Stromal cell of bone marrow (primary cell): ENCODE measurements at places on chromosomes 5 and 9.

- DNase-seq, result no peak
Observed at GRCh38 chr5:5752844-5753243, 330.4 kb downstream of the ICE1 start.

DNA sequence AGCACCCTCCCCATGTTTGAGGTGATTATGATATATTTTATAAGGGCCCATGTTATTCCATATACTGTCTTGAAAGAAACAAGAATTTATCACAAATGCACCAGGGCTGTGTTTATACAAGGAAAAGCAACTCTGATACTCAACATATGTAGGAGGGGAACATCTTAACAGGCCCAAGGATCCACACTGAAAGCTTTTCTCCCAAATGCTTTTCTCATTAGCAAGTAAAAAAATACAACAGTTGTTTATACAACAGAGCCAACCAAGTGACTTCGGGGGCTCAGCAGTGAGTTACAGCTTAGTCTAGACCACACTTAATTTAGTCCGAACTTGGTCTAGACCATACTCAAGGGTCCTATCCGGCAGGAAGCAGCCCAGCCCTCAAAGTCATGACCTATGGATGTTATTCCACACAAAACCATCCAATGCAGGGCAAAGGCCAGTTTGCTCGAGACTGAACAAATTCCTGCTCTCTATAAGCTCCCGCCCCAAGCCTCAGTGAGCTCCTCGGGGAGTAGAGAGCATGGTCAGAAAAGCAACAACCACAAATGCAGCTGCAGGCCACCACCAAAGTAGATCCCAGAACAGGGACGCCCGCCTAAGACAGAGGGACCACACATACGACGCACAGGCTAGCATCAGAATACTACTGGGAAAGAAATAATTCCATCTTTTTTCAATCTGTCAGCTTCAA, 6.8 kb downstream of the GZMK start:
- DNase-seq, result no peak

- DNase-seq, result no peak
Observed at GRCh38 chr9:98523231-98523901, 185.4 kb downstream of the GABBR2 start.

DNA sequence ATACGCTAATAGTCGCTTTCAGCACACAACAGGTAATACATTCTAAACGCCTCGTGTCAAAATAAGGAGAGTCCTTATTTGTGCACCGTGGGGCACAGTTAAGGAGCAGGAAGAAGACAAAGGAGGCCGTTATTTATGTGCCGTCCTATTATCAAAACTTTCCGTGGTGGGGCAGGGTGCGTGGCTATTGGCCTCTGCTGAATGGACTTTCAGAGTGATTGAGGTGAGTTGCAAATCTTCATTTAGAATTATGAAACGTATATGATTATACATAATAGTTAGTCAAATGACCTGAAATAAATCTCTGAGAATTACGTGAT, 833 bp downstream of the C5orf24 start:
- DNase-seq, result no peak

- no peak for DNase-seq
Observed at GRCh38 chr9:78472111-78472510, 175.2 kb downstream of the PSAT1 start.

DNA sequence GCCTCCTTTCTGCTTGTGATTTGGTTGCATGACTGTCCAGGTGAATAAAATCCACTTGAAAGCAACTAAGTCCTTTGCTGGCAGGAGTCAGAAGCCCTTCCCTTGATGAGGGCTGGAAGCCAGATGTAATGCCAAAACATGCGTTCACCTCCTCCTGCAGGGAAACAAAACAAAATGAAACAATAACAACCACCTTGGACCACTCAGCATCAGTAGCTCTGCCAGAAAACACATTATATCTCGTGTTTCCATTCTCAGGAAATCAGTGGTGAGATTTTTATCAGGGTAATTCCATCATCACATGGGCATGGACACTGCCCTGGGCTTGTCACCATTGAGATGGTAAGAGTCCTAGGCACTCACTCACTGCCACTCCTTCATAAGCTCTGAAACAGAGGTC, 350.3 kb upstream of the ACTBL2 start:
- no peak for DNase-seq

DNA sequence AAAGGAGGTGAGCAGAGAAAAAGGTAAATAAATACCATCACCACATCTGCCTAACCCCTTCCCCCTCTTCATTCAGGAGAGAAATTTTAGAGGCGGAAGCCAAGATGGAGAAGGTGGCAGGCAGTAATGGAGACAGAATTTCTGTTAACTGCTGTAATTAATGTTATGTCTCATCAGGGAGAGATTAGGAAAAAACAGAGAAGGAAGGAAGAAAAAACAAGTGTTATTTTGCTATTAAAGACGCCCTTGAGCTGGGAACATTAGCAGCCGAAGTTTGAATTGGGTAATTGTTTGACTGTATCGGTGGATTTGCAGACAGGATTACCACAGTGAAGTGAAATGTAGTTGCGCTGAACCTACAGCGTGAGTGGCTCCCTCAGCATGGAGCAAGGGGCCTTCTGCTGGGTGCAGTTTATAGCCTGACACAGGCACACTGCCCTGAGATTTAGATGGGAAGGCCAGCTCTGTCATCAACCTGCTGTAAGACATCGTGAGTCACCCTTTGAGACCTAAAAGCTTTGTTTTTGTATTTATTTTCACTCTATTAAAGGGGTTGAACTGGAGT, 136.3 kb downstream of the ASTN2 start:
- DNase-seq, result no peak

DNA sequence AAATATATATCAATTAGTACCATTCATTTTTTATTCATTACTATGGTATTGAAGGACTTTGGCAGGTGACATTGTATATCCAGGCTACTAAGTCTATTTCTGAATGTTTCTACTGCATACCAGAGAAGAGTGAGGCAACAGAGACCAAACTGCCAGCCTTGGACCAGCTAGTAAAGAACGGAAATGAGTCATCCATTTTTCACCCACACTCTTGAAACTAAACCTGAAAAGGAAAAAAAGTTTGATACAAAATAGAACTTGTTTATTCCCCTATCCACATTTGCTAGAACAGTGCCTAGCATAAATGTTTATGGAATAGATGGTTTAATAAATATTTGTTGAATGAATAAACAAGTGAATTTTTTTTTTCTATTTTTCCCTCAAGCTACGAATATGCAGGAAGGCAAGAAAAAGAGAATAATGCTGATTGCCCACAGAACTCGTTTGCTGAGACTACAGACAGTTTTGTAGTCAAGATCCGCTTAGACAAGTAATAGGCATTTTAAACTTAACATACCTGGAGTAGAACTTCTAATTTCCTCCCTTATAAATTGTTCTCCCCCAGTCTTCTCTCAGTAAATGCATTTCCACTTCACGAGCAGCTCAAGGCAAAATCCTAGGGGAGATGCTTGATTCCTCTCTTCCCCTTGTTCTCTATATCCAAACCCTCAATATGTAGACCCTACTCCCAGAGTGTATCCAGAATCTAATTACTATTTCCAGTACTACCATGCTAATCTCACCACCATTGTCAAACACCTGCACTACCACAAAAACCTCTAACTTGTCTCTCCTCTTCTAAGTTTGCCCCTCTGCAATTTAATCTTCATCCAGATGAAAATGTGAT, 146.2 kb upstream of the RASA1 start:
- peak; percentile 74 for DNase-seq

DNA sequence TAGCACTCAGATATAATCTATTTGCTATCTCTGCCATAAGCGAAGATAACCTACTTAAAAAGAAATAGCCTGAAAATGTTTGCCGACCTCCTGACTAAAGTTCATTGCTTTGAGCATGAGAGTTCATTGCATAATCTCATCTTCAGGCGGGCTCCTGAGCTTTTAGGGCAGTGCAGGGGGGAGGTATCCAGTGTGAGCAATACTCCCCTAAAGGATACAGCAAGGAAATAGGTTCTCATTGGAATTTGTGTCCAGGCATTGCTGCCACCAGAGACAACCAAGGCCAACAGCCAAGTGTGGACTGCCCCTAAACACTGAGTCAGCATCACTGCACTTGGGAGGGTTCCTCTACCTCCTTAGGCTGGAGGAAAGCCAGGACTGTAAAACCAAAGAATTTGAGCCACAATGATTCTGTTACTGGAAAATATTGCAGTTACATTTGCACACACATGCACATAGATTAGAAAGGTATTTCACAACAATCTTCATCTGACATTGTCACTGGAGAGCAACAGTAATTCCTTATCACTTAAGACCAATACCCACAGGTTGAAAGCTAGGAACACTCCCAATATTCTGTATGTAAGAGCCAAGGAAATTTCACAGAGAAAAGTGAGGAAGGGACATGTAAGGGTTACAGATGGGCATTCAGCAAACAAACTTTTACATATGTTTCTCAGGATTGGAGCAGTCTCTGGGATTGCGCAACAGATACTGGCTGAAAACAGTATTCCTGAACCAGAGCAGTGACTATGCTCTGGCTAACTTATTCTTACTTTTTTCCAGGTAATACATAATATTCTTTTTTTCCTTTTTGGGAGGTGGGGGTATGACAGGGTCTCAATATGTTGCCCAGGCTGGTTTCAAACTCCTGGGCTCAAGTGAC, 98.6 kb upstream of the TLE1 start:
- DNase-seq, result peak; percentile 90

GRCh38 chr5:81842795-81843398, 92.0 kb upstream of the SSBP2 start:
- DNase-seq, result no peak

DNA sequence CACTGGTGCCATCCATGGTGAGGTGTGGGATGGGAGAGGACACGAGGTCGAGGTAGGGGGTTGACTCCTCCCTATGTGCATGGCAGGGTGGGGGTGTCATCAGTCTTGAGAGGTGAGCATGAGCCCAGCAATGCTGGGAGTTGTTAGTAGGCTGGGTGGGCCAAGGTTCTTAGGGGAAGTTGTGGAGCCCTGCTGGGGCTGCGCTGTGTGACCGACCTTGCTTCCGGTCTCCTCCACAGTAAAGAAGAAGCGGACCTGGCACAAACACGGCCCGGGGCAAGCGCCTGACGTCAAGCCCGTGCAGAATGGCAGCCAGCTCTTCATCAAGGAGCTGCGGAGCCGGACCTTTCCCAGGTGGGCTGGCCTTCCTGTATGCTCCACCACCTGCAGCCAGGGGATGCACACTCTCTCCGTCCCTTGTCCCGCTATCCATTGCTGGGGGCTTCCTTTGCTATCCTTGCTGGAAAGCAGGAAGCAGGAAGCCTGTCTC, 59.8 kb downstream of the PHF2 start:
- DNase-seq, result no peak

DNA sequence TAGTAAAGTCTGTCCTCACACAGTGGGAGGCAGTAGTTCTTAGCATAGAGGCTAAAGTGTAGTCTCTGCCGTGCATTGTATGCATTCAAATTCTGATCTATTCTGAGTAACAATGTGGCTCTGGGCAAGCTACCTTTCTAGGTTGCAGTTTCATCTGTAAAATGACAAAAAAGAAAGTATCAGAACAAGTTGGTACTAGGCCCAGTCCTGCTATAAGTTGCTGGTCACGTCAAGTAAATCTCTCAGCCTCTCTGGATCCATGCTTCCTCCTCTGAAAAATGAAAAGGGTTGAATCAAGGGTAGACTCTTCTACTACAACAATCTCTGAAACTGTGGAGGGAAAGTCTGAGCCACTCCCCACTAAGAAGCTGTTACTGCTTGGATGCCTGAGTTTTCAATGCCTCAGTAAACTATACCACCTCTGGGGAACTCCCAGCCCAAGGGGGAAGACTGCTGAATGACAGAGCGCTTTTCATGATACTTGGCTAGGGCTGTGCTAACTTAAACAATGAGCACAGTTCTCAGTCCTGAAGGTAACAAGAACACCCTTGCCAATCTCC, 34.5 kb upstream of the SPARC start:
- DNase-seq, result no peak

- no peak for DNase-seq
Observed at GRCh38 chr9:89122949-89123348, 55.7 kb downstream of the SHC3 start.

DNA sequence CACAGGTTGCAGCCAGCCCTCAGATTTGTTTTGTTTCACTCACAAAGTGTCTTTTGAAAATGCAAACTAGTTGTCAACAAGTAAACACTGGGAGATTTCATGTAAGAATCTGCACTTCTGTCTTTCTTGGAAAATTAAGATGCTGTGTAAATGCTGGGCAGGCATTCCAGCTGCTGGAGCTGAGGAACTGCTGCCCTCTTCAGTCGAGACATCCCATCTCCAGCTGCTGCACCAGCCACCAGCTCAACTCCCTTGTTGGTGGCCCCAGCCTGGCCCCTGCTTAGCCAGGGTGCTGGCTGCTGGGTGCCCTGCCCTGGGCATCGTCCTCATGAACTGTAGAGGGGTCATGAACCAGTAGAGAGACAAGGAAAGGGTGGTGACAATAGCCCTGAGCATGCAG, 33.1 kb upstream of the AFAP1L1 start:
- no peak for DNase-seq

DNA sequence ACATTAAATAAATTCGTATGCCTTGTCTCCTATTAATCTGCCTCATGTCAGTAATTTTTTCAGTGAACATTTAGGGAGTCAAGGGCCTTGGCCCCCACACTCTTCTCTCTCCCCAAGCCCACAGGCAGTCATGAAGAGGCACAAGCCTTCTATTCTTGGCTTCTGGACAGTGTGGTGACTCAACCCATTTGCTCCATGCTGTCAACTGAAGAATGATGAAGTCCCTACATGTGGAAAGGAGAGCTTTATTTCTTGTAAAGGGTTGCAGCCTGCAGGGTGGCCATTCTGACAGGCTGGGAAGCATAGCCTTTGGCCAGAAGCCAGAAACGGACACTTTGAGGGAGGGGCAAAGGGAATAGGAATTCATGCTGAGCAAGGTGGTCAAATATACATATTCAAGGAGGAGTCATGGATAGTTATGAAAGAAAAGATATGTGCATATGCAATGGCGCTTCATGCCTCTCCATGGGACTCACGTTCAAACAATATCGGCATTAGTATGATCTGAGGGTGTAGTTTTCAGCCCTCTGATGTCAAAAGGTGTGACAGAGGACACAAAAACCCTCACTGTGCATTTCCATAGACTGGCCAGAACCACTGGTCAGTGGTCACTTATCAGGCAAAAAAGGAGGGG, 31.3 kb downstream of the ANKRA2 start:
- DNase-seq, result peak; percentile 36

- DNase-seq, result no peak
Observed at GRCh38 chr9:115191667-115192066, 73.7 kb upstream of the TNC start.

DNA sequence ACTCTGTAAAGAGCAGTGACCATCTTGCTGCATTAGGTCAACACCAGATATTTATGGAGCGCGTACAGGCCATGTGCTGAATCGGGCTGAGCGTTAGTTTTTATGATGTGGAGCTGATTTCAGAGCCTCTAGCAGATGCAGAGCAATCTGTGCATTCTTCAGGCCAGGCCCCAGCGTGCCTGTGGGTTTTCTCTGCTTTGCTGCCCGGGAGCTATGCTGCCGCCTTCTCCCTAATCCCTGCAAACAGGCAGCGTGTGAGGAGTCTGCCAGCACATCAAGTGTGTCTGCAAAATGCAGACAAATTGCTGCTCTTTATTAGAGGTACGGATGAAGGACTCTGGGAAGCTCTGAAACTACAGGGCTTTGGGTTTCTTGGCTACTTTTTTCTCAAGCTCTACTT, 170.0 kb downstream of the NTRK2 start:
- peak; percentile 37 for DNase-seq
